Activated CD4-positive, alpha-beta T cell treated with anti-CD3 and anti-CD28 coated beads for 24 hours (primary cell): ENCODE measurements at places on chromosomes 6 and 20.

DNA sequence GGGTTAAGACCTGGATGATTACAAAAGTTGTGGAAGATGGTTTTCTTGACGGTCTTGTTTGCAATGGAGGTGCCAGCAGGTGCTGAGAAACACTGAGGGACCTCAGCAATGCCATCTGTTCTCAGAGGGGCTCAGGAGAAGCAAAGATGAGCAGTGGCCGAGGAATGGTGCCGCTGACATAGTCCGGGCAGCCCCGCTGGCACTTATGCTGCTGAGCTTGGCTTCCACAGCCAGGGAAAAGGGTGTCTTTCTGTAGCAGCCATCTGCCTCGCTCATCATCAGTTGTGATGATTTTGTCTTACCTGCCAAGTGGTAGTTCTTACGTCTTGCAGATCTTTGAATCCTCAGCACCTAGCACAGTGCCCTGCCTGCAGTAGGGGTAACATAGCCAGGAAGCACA lies 55.7 kb downstream of the PPP1R14C start:
- no peak for DNase-seq

DNA sequence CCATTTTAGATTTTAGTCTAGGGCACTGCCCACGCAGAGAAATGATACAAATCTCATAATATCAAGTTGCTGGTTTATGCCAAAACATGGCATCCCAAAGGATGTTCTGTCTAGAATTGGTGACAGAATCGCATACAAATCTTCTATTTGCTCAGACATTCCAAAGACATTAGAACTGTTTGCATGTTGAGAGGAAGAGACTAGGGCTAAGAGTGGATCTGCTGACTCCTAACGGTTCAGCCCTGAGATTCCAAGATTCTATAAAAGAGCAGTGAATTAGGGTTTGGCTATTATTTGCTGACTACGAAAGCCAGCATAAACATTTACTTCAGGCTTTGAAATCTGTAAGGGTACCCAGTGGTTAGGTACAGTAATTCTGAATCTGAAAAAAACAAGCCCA lies 3.6 kb downstream of the EPB41L2 start:
- DNase-seq = no peak

- DNase-seq = no peak
These were observed at the start of gene CST9 for GRCh38 chr20:23605867-23606651. CST9 (minus strand) TSS chr20:23605917; CDS start chr20:23605864, 53 bp downstream.

DNA sequence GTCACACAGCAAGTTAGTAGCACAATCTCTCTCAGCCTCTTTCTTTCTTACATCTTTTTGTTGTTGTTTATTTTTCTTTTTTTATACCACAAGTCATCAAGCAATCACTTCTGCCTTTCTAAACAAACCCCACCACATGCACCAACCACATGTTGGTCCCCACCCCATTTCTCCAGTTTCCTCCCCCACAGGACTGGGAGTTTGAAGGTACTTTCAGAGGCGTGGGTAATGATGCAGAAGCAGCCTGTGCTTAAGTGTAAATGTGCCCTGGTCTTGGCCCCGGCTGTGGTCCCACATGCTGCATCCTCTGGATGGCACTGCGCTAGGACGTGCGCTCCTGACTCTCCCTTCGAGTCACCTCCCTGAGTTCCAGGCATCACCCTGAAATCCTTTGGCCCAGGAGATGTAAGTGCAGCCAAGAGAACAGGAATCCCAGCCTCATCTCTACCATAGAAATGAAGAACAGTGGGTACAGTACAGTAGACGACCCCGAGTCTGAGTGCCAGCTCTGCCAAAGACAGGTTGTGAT lies 5.7 kb downstream of the HCK start:
- no peak for DNase-seq

- DNase-seq = no peak
These were observed 391.8 kb downstream of the ARHGAP18 start for GRCh38 chr6:129317931-129318820.

DNA sequence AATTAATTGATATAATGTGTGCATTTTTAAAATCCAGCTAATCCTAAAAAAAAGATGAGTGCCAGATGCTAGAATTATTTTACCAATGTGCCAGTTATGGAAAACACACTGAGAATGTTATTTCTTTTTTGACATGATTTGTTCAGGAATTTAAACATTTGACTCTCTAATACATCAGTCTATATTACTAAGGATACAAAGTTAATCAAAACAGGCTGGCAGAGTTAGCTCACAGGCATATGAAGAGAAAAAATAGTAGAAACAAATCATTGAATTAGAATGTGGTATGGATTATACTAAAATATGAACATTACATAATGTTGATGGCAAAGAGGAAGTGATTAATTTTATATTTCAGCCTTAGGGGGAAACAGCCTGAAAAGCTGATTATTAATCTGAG lies 368.3 kb upstream of the GJE1 start:
- no peak for DNase-seq

DNA sequence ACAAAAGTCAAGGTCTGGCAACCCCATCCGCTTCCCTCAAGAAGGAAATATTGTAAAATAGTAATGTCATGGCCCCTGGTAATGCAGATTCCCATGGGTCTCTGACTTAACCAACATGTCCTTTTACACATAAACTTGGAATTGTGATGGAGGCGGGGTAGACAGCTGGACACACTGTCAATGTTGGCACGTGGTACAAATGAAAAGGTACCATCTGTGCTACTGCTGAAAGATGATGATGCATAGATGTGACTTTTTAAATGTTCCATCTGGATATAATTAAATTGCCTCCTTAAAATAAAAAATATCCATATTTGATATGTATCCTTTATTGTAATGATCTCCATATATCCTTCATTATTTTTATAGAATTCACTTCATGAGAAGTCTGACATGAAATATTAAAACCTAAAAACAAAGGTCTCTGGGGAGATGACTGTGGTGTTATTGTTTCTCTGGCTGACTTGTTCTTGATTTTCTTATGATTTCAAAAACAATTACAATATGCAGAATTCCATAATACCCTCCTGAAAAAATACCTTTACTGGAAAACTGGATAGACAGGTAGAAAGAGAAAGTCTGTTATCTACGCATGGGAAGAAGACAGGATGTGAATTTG lies 104.5 kb downstream of the MKKS start:
- no peak for DNase-seq

DNA sequence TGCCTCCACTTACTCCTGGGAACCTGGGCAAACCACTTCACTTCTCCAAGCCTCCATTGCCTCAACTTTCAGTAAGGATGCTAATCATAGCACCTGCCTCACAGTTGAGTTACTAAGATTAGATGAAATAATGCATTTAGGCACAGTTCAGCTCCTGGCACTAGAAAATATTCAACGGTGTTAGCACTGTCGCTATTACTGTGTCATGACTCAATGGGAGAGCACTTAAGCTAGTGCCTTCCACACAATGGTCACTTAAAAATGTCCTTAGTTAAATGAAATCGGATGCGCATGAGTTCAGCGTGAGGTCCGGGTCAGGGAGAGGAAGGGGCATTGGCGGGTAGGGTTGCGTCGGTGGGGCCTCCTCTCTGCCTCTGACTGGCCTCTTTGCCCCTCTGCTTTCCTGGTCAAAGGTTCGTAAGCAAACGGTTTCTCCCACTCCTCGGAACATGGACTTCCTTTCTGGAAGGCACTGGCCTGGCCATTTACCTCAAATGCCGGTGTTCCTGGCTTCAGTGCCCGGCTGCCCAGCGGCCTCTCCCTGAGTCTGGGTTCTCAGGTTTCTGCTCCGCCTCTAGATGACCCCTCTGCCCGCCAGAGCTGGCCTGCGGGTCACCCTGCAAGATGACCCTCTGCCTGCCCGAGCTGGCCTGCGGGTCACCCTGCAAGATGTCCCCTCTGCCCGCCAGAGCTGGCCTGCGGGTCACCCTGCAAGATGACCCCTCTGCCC lies 123.8 kb upstream of the QKI start:
- no peak for DNase-seq

GRCh38 chr6:25449774-25450173 lies 170.6 kb downstream of the CARMIL1 start:
- no peak for DNase-seq

- DNase-seq = no peak
These were observed 17.1 kb downstream of the TRIM27 start for GRCh38 chr6:28906669-28907068.

- DNase-seq = no peak
These were observed 454.9 kb upstream of the JARID2 start for GRCh38 chr6:14790976-14791375.

DNA sequence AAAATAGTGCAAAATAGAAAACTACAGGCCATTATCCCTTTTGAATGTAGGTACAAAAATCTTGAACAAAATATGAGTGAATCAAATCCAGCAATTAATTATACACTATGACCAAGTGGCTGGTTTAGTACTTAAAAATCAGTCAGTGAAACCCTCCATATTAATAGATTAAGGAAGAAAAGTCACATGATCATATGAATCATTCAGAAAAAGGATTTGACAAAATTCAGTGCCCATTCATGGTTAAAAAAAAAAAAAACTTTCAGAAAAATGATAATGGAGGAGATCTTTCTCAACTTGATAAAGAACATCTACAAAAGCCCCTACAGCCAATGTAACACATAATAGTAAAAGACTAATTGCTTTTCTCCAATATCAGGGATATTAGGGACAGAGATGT lies 75.0 kb downstream of the FAM120B start:
- DNase-seq = no peak

DNA sequence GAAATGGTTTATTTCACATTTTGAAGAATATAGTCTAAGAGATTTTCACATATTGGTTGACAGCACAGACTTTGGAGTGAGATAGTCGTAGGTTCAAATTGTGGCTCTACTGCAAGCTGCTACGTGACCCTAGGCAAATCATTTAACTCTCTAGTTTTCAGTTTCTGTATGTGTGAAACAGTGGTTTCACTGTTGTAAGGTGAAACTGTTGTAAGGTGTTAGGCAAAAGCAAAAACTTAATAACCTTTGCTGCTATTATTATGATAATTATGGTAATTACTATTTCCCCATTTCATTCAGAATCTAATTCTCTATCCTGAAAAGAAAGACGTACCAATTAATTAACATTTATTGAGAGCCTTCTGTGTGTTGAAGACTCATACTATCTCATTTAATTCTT lies 144.2 kb downstream of the REV3L start:
- DNase-seq = no peak

DNA sequence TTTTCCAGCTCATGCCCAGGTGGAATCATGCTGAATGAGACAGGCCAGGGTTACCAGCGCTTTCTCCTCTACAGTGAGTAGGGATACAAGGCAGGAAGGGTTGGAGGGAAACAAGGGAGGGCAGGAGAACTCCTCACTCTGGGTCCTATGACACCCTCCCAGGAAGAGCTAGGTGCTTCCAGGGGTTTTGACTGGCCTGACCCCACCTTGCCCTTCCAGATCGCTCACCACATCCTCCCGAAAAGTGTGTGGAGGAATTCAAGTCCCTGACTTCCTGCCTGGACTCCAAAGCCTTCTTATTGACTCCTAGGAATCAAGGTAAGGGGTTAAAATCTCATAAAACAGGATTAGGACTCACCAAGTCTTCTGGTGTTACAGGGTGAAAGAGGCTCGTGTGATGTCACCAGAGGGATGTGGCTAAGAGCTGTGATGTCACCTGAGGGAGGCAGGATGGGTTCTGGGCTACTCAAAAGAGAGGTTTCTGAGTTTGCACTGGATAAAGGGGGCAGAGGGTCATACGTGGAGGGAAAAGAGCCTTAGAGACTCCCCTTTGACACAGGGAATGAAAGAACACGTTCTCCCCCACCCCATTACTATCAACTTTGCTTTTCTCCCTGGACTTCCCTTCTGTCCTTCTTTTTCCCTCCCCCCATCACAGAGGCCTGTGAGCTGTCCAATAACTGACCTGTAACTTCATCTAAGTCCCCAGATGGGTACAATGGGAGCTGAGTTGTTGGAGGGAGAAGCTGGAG lies 1.9 kb downstream of the APOM start:
- no peak for DNase-seq

DNA sequence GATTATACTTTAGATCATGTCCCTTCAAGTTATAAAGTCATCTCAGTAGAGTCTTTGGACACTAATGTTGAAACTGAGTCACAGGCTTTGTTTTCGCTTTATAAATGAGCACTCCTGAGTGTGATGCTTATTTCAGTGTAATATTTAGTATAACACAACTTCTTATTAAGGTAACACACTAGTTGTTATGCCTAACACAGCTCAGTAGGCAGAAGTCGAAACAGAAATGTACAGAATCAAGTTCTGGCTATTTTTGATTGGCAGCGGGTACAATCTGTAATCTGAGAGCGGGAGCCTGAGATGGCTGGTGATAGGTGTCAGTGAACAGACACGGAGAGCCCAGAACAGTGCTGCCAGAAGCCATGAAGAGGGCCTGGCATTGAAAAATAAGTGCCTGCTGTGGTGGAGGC lies 11.4 kb downstream of the HECA start:
- DNase-seq = no peak

- DNase-seq = no peak
These were observed 251.2 kb downstream of the GJA1 start for GRCh38 chr6:121686611-121687023.

GRCh38 chr6:12228447-12229146 lies 61.6 kb upstream of the EDN1 start:
- DNase-seq = no peak

- DNase-seq = no peak
These were observed 189.2 kb upstream of the FERMT1 start for GRCh38 chr20:6311841-6312655.

DNA sequence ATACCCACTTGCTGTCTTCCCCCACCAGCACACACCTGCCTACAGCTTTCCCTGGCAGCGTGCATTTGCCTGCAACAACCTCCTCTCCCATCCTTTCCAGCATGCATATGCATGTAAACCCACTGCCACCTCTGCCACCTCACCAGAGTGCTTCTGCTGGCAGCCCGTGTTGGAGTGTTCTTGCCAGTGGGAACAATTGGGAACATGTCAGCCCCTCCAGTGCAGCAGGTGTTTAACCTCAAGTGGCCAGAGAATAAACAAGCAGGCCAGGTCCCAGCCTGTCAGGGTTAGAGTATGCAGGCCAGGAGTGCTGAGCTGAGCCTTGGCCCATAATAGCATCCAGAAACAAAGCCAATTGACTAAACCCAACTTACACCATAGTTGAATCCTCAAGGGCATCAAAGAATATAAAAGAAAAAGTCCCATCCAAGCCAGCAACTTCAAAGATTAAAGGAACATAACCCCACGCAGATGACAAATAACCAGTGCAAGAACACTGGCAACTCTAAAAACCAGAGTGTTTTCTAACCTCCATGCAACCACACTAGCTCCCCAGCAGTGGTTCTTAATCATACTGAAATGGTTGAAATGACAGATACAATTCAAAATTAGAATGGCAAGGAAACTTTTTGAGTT lies 1212.1 kb upstream of the CITED2 start:
- no peak for DNase-seq

DNA sequence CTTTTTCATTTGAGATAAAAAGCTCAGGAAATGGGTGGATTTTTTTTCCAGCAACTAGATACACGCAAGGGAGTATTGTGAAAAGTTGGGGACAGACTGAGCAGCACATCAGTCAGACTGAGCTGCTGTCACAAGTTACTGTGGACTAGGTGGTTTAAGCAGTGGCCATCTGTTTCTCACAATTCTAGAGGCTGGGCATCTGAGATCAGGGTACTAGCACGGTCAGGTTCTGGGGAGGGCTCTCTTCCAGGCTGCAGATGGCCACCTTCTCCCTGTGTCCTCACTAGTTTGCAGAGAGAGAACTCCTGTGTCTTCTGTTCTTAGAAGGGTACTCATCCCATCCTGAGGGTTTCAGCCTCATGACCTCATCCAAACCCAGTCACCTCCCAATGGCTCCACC lies 178.3 kb downstream of the SYNDIG1 start:
- DNase-seq = no peak

- no peak for DNase-seq
These were observed 18.1 kb downstream of the CST9L start for GRCh38 chr20:23550227-23550626.

- DNase-seq = no peak
These were observed 290.0 kb upstream of the JAG1 start for GRCh38 chr20:10963717-10964266.
